ENCODE measurements at places on chromosomes 5 and 9. TPM values are rescaled to one million over a fixed set of nuclear protein-coding genes. Genes with fewer than 3 reads are reported as not detected.

Gene GPR151
- not detected for total RNA-seq

Gene MARCHF6
- total RNA-seq, result 140 TPM

GRCh38 chr5:150329038-150329437 is 26.3 kb upstream of the ARSI start:
- H3K27ac ChIP-seq, result no peak overlapping the region
- H3K4me3 ChIP-seq, result no peak overlapping the region
- H3K4me1 ChIP-seq, result no peaks in the 10 kb centered on the region
- no peaks in the 10 kb centered on the region for H3K27me3 ChIP-seq
- DNase-seq, result no peak
- no peaks in the 10 kb centered on the region for H3K36me3 ChIP-seq

DNA sequence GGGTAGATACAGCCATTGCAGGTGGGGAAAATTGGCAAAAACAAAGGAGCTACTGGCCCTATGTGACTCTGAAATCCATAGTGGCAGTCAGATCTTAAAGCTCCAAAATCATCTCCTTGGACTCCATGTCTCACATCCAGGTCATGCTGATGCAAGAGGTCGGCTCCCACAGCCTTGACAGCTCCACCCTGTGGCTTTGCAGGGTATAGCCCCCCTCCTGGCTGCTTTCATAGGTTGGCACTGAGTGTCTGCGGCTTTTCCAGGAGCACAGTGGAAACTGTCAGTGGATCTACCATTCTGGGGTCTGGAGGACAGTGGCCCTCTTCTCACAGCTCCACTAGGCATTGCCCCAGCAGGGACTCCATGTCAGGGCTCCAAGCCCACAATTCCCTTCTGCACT is 1190.1 kb downstream of the CDH12 start:
- no peak for DNase-seq
- no peak overlapping the region for H3K27ac ChIP-seq
- no peak overlapping the region for H3K4me3 ChIP-seq
- H3K36me3 ChIP-seq, result no peaks in the 10 kb centered on the region
- no peaks in the 10 kb centered on the region for H3K27me3 ChIP-seq
- peaks cover 7% of the 10 kb centered on the region for H3K4me1 ChIP-seq

DNA sequence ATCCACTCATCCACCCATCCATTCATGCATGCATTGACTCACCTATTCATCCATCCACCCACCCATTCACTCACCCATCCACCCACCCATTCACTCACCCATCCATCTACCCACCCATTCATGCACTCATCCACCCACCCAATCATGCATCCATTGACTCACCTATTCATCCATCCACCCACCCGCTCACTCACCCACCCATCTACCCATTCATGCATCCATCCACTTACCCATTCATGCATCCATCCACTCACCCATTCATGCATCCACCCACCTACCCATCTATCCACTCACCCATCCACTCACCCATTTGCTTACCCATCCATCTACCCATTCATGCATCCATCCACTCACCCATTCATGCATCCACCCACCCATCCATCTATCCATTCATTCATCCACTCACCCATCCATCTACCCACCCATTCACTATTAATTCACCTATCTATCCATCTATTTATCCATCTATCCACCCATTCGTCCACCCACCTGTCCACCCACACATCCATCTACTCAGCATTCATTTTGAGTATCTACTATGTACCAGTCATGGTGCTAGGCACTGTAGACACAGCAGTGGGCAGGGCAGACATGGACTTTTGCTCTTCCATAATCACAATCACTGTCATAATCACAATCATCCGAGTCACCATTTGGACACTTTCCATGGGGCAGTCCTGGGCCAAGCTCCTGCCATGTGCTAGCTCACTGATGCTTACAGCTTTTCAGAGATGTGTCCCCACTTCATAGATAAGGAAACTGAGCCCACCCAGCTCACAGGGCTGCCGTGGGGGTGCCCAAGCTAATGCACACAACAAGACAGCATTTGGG is 34.4 kb downstream of the HMCN2 start:
- DNase-seq, result no peak
- no peaks in the 10 kb centered on the region for H3K4me1 ChIP-seq
- no peak overlapping the region for H3K27ac ChIP-seq
- H3K4me3 ChIP-seq, result no peak overlapping the region
- no peaks in the 10 kb centered on the region for H3K27me3 ChIP-seq

DNA sequence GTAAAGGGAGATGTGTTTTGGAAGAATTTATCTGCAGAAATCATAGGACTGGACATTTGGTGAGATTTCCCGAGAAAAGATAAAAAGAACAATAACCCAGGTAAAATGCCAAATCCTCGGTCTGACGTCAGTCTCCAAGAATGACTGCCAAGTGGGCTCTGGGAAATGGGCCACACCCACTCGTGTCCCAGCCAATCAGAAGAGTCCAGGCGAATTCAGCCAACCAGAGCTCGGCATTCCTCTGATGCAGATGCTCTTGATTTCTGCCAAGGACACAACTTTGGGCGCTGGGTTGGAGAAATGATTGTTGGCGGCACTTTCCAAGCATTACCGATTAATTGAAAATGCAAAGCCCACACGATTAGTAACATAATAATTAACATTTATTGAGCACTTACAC is 73.3 kb downstream of the FGF18 start:
- peaks cover 19% of the 10 kb centered on the region for H3K27me3 ChIP-seq
- no peak overlapping the region for H3K27ac ChIP-seq
- no peak for DNase-seq
- H3K4me3 ChIP-seq, result no peak overlapping the region
- H3K4me1 ChIP-seq, result peaks cover 21% of the 10 kb centered on the region
